ENCODE measurements at places on chromosomes 1 and 21.
A peak's percentile ranks its signal among the peaks of the same experiment; 100 is the strongest.

DNA sequence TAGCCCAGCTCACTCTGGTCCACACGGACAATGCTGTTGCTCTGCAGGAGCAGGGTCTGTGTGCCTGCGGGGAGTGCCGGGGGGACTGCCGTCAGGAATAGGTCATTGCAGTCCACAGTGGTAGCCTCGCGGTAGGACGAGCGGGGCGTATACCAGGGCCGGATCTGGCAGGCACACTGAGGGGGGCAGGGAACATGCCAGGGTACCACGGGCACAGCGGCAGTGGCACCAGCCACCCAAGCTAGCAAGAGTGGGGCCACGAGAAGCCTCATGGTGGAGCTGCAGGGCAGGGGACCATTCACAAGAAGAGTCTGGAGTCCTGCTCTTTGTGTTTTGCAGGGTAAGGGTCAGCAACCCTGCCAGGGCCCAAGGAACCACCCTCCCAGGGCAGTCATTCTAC lies 65.8 kb downstream of the LRRN2 start:
- DNase-seq, result no peak

- peak; percentile 93 for DNase-seq
Observed at GRCh38 chr1:181423301-181423918, 59.9 kb upstream of the CACNA1E start.

DNA sequence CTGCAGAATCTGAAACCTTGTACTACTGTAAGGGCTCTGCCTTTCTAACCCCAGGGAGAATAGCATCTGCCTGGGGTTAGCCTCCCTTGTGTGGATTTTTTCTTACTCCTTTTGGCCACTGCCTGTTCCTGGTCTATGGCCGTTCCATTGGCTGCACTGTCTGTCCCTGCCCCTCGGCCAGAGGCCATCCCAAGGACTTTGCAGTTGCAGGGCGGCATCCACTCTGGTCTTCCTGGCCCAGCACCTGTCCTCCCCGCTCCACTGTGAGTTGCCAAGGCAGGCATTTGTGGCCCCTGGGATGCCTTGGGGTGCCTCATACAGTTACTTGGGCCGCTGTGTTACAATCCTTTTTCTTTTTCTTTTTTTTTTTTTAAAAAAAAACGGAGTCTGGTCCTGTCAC lies 45.8 kb downstream of the PDE9A start:
- no peak for DNase-seq

GRCh38 chr21:36193200-36193599 lies 36.6 kb downstream of the DOP1B start:
- no peak for DNase-seq

DNA sequence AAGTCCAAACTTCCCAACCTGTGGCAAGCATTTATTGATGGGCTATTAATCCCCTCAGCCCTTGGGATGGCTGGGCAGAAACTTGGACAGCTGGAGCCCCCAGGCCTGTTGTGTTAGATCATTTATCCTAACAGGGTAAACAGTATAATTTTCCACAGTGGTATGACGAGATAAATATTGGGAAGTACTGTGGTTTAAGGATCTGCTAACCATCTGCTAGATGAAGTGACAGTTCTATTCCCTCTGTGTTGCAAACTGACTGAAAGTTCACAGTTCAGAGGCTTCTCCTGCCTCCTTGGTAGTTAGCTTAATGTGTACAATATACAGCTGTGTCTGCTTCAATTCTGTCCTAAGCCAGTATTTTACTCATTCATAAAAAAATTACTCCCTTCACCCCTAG lies 127.5 kb upstream of the CHODL start:
- DNase-seq, result no peak

DNA sequence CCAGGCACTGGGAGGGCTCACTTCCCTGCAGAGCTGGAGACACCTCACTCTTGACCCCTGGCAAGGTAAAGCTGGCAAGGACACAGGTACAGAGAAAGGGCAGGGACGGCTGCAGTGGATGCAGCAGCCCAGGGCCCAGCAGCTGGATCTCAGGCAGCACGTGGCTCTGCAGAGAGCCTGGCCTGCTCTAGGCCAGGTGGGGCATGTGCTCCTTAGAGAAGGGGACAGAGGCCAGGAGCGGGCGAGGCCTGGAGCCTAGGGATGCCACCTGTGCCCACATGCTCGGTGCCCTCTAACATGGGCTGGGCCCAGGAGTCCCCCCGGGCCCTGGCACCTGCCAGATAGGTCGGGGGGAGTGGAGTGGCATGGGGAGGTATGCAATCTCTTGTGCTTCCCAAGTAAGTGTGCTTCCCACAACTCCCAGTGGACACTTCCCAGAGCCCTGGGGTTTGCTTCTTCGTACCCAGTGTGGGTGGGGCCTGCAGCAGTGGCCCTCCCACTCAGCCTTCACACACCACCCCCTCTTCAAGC lies 30.0 kb downstream of the WNT3A start:
- no peak for DNase-seq

DNA sequence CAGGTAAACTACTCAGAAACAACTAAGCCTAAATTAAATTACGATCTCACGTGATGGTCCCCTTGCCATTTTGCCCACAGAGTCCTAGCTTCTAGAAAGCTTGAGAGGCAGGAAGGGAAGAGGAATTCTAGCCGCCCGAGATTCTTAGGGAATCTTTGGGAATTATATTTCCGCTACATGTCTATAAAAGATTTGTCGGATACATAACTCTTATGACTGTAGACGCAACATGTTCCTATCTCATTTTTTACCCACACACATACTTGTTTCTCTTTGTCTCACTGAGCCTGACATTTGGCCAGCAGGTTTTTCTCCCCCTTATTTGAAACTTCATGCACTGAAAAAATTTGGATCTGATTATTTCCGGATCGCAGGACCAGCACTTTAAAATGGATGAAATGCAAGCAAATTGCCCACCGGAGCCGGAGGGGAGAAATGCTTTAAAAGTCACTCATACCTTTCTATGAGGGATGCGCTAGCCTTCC lies 5.5 kb downstream of the GLIS1 start:
- DNase-seq, result no peak

Measured in spinal cord (tissue), 10 donors.